ENCODE measurements at places on chromosomes 5 and 9.

- no peak for DNase-seq
Measured at GRCh38 chr9:111179577-111179976, 141.3 kb upstream of the LPAR1 start.

GRCh38 chr5:131994090-131994489, 17.4 kb downstream of the ACSL6 start:
- no peak for DNase-seq

GRCh38 chr5:150590979-150591695, 49.3 kb upstream of the SYNPO start:
- no peak for DNase-seq

GRCh38 chr5:218457-219291, 554 bp downstream of the SDHA start:
- no peak for DNase-seq

- DNase-seq, result no peak
Measured at GRCh38 chr9:7003861-7004260, 246.1 kb downstream of the KDM4C start.

All from omental fat pad (tissue), 4 donors.